Left kidney (tissue), 8 donors: ENCODE measurements at places on chromosomes 16 and 17. TPM values are rescaled to one million over a fixed set of nuclear protein-coding genes. Genes with fewer than 3 reads are reported as not detected.

- DNase-seq = peak; percentile 98
Measured at GRCh38 chr16:28846080-28846932, at the start of gene TUFM. TSS of gene TUFM (minus strand) at chr16:28846348. CDS start at chr16:28846269, 79 bp downstream.

DNA sequence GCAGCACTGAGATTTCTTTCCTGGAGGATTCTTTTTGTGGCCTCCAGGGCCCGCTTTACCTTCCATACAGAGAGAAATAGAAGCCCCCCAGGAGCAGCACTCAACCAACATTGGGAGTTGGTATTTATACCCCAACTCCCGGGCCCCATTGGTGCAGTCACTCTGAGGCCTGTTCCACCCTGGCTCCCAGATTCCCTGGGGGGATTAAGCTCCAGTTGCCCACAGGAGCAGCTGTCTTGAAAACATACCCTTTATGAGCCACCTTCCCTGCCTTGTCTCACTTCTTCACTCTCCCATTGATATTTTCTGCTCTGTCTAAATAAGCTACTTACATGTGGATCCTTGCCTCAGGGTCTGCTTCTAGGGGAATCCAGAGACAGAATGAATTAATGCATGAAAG, 167.8 kb downstream of the KATNIP start:
- DNase-seq = no peak

GRCh38 chr16:57815987-57816745, 13.9 kb upstream of the KIFC3 start:
- no peak for DNase-seq

- no peak for DNase-seq
Measured at GRCh38 chr16:67105246-67105645, 4.5 kb upstream of the PHAF1 start.

- no peak for DNase-seq
Measured at GRCh38 chr17:76382803-76383545, 1.4 kb upstream of the SPHK1 start.

DNA sequence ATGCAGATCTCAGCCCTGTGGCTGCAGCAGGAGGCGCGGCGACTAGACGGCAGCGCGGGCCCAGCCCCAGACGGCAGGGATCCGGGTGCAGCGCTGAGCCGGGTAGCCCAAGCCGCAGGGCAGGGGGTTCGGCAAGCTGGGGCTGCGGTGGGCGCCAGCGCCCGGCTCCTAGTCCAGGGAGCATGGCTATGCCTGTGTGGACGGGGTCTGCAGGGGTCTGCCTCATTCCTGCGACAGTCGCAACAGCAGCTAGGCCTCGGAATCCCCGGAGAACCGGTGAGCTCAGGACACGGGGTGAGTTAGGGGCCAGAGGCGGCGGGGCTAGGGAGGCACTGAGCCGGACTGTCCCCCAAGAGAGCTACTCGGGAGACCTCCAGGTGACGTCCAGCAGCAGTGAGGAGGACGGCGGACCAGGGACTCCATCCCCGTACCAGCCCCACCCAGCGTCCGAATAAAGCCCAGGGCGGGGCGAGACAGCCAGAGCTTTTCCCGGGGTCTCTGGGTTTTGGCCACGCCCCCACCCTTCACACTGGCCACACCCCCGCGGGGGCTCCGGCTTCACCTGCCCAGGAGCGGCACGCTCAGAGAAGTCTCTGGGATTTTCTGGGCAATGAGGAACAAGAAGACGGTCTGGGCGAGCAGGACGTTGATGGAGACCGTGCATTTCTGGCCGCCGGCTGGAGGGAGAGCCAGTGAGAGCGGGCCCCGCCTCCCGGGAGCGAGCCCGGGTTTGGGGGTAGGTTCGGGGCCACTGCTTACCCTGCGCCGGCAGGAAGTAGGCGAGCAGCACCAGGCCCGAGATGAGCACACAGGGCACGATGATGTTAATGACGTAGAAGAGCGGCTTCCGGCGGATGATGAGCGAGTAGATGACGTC, 1.1 kb downstream of the C17orf107 start:
- DNase-seq = no peak

GRCh38 chr17:27290916-27291598, 2.9 kb upstream of the WSB1 start:
- no peak for DNase-seq

- DNase-seq = no peak
Measured at GRCh38 chr16:85863384-85863774, 35.6 kb upstream of the IRF8 start.

DNA sequence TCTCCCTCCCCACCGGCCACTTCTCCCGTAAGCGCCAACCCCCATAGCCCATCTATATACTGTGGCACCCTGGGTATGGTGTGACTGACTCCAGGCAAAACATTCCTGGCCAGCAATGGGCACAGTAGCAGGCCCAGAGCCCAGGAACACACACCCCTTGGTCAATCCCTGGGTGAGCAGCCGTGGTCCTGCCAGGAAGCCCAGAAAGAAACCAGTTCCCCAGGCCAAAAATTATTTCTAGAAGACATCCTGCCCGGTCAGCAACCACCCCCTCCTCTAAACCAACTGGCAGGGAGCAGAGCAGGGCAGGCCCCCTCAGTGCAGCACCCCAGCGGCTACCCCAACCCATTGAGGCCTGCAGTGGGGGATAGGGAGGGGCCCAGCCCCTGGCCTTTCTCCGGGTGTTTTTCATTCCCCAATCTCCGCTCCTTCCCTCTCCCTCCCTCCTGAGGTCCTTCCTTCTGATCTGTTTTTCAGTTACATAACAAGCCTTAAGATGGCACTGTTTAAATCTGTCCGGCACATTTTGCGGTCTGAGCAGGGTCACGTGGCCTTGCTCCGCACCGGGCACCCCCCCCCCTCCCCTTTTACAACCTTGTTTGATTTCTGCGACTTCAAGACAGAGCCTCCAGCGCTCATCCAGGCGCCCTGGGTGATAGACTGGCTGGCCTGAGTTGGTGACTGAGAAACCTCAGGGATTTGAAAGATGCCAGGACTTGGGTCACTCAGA, 2.0 kb downstream of the NPTX1 start:
- no peak for DNase-seq

DNA sequence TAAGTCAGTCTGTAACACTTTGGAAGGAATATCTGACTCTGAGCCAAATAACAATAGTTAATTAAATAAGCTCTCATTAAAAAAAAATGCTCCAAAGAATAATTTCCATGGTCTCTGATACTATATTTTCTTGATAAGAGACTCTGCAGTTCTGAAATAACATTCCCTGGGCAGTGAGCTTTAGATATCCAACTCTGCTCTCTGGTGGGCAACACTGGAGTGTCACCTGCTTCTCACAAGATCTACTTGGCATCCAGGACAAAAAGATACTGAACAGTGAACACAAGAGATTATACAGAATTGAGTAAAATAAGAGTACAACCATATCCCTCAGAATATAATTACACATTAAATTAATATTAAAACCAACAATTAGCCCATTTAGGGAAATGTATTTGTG, 13.7 kb downstream of the BLMH start:
- peak; percentile 48 for DNase-seq

GRCh38 chr17:77266891-77267341, 126.1 kb downstream of the SEC14L1 start:
- DNase-seq = no peak

- DNase-seq = no peak
Measured at GRCh38 chr17:35537601-35538141, at the start of gene SLFN12L. TSS of gene SLFN12L (minus strand) at chr17:35537678. CDS start at chr17:35522364, 15,314 bp downstream.

- DNase-seq = no peak
Measured at GRCh38 chr16:813204-813915, 12.8 kb upstream of the GNG13 start.

- no peak for DNase-seq
Measured at GRCh38 chr16:82024316-82024715, 10.7 kb upstream of the HSD17B2 start.

GRCh38 chr17:2192367-2193057, 111.1 kb downstream of the SMG6 start:
- DNase-seq = no peak

DNA sequence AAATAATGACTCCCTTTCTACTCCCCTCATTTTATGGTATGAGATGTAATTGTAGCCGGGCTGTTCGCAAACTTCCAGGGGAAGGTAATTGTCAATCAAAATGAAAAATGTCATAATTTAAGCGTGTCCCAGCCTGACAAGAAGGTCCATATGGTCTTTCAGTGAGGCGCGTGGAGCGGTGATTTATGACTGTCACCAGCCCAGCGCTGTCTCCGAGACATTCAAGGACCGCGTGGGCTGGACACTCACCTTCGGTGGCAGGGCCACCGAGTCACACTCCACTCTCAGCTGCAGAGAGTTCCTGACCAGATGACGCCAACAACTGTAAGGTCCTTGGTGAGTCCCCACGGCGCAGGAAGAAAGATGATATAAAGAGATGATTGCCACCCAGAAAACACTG, 157.7 kb upstream of the TNRC6C start:
- DNase-seq = no peak

- peak; percentile 65 for DNase-seq
Measured at GRCh38 chr16:30956601-30957455, 726 bp upstream of the SETD1A start.

The IGFALS gene
- polyA plus RNA-seq = 1.6 TPM

The NKD1 gene
- 11.8 TPM for polyA plus RNA-seq

The C16orf54 gene
- polyA plus RNA-seq = 0.32 TPM

The CHMP1A gene
- polyA plus RNA-seq = 56.1 TPM

The OTOP2 gene
- not detected for polyA plus RNA-seq

The TBX21 gene
- polyA plus RNA-seq = 0.08 TPM

The ASPHD1 gene
- 0.86 TPM for polyA plus RNA-seq
